ENCODE measurements at places on chromosomes 16 and 17.

DNA sequence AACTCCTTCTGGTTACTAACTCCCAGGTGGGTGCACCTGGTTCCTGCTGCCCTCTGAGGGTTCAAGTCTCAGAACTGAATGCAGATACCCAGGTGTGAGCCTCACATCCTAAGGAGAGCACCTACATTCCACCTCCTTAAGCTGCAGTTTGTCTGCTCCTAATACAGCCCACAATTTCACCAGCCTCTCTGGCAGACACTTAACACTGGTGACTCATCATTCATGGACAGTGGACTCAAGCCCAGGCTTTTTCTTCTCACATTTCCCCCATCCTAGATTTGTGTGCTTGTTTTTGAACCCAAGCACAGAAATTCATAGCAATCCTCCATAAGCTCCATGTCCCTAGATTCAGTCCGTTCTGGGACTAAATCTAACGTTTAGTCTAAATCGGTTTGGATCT, 7.0 kb upstream of the MAF start:
- no peak for DNase-seq

GRCh38 chr17:45578516-45579455, 88.3 kb upstream of the PLEKHM1 start:
- DNase-seq, result no peak

DNA sequence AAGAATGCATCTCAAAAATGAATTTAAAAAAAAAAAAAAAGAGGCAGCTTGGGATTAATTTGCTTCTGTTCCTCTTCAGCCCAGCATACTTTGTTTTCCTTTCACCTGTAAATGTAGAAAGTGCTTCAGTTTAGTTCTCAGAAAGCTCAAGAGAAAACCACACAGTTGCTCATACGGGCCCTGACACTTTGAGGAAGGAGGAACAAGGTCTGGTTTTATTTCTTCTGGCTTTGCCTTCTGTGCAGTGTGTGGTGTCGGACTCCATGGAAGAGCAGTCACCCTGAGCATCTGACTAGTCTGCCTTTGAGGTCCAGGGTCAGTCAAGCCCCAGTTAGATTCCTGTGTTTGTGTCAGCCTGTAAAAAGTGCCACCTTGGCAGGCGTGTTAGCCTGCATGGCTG, 27.6 kb downstream of the NMT1 start:
- DNase-seq, result no peak

DNA sequence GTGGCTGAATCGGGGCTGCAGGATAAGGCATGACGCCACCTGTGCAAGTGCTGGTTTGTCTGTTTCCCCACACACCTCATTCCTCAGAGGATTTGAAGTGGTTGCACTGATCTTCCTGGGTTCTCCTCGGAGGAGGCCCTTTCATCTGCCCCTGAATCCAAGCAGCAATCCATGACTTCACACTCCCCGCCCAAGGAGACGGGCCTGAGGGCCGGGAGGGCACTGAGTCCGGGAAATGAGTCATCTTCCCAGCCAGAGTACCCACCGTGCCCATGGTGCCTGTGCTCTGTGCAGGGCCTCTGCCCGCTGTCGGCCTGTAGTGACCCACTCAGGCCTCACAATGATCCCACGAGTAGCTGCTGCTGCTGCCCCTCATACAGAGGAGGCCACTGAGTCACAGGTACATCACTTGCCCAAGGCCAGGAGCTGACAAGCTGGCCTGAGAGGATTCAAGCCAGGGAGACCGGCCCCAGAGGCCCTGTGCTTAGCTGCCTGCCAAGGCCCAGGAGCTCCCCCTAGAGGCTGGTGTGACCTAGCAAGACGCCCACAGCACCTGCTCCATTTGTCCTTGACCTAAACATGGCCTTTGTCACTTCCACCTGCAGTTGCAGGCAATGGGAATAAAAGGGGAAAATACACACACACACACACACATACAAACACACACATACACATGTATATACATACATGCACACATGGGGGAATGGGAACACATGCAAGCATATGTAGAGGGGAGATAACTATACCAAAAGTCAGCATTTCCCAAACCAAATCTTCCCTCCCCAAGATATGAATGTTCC, 240.0 kb downstream of the C16orf95 start:
- no peak for DNase-seq
